GM13976 (cell line): ENCODE measurements at places on chromosomes 3 and 15.

DNA sequence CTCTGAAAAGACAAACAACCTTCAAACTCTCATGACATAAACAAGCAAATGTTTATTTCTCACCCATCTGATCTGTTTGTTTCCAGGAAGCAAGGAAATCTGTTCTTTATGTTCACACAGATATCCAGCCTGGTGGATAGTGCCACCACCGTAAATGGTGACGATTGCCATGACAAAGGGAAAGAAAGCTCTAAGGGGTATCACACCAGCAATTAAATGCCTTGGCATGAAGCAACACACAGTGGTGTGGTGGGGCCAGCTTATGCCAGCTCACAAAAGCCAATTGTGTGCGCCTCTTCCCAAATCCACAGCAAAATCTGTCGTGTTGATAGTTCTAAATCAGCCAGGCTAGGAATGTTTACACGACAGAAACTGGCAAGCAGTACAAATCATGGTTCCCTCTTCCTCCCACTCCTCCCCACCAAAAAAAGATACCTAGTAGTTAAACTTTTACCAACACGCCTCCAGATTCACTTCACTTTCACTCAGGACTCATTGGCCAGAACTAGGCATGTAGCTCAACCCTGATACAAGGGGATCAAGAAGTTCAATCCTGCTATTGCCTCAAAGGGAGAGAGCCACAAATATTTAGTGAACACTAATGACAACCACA, 189.2 kb upstream of the SLCO3A1 start:
- no peak for DNase-seq

GRCh38 chr3:100982710-100983109, 10.5 kb downstream of the ABI3BP start:
- DNase-seq, result no peak

DNA sequence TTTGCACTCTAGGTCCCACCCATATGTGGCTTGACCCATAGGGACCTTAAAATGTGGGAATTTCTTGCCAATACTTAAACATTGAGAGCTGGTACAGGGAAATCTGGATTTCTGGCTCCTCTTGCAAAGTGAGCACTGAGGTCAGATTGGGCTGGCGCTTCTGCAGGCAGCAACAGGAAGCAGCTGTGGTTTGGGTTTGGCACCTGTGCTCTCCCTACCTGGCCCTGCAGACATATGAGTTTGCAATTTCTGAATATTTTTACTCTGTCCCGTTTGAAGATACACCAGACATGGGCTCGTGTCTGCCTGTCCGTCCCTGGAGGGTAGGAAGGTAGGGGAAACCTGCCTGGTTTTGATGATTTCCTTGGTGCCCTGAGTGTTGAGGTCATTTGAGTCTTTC, 74.8 kb upstream of the SEC13 start:
- no peak for DNase-seq

- DNase-seq, result no peak
Measured at GRCh38 chr3:64685331-64685799, 2.4 kb downstream of the ADAMTS9 start.

DNA sequence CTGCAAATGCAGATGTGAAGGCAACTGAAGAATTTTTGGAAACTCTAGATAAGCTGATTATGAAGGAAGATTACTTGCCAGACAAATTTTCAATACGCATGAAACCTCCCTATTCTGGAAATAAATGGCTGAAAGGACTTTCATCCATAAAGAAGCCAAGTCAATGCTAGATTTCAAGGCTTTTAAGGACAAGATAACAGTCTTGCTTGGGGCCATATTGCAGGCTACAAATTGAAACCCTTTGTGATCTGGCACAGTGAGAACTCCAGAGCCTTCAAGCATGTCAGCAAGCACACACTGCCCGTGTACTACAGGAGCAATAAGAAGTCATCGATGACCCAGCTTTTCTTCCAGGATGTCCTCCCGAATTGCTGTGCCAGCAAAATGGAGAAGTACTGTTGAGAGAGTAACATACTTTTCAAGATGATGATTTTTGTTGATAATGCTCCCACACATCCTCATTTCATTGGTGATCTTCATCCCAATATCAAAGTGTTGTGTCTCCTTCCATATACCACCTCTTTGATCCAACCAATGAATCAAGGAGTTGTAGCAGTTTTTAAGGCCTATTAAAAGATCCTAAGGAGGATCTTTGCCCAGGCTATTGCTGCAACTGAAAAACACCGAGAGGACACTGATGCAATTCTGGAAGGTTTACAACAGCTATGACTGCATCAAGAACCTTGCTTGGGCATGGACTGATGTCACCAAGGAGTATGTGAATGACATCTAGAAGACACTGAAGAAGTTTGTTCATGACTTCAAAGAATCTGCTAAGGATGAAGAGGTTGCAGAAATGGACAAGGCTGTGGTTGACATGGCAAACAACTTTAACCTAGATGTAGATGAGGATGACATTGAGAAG, 20.3 kb downstream of the CALML4 start:
- DNase-seq, result no peak

DNA sequence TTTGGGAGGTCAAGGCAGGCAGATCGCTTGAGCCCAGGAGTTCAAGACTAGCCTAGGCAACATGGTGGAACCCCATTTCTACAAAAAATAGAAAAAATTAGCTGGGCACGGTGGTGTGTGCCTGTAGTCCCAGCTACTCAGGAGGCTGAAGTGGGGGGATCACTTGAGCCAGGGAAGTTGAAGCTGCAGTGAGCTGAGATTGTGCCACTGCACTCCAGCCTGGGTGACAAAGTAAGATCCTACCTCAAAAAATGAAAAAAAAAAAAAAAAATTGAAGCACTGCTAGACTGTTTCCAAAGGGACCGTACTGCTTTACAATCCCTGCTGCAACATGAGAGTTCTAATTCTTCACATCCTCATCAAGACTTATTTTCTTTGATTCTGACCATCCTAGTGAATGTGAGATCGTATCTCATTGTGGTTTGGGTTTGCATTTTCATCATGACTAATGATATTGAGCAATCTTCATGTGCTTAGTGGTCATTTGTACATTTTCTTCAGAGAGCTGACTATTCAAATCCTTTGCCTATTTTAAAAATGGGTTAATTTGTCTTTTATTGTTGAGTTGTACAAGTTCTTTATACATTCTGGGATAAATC, 10.8 kb downstream of the CMTM8 start:
- no peak for DNase-seq

DNA sequence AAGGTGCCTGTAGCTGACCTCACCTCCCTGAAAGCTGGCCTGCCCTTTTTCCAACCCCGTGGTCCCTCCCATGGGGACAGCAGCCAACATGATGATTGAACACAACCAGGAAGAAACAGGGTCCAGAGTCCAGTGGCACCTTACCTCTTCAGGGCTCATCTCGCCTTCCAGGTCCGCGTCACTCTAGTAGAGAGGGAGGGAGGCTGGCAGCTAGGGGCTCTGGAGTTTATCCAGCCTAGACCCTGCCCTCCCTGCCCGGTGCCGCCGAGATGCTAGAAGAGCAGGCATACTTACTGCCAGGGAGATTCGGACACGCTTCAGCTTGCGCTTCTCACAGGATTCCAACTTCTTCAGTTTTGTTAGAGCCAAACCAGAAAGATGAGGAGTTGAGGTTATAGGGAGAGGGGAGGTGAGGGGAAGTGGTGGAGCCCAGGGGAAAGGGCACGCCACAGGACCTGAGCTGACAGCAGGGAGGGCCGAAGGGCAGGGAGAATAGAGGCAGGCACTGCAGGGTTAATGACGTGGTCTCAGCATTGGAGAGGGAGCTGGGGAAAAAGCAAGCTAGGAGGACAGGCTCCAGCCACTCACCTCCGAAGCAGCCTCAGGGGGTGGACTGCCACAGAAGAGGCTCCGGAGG, 9.1 kb downstream of the CLCN2 start:
- DNase-seq, result no peak

DNA sequence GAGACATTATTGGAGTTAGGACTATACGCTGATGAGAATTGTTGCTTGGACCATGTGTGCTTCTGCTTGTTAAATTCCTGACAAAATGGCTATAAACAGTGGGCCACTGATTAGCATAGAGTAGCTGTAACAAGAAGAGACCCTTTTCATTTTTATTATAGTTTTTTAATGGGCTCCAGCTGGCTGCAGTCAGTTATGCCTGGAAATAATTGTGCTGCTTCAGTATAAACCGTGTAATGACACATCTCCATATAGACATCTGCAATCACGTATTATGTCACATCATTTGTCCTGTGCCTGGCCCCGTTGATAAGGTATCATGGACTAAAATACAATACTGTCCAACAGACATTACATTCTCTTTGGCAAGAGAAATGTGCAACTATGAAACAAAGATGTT, 50.9 kb downstream of the ARPP21 start:
- DNase-seq, result no peak

- no peak for DNase-seq
Measured at GRCh38 chr3:156620260-156620659, 54.1 kb upstream of the TIPARP start.

GRCh38 chr3:4581920-4582611, 88.9 kb downstream of the ITPR1 start:
- DNase-seq, result no peak

- DNase-seq, result no peak
Measured at GRCh38 chr15:39051626-39052322, 487.2 kb upstream of the RASGRP1 start.

DNA sequence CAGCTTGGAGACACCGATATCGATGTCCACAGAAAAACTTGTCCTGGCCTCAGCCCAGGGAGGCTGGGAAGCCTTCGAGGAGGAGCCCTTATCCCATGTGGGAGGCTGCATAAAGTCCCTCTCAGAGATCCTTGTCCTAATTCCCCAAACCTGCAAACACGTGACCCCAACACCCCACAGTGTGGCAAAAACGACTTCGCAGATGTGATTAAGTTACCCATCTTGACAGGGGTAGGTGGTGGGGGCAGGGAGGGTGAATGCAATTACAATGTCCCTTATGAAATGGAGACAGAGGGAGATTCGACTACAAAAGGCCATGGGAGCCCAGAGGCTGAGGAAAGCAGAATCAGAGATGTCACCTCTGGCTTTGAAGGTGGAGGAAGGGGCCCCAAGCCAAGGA, 2.3 kb upstream of the TLR9 start:
- DNase-seq, result no peak

- DNase-seq, result no peak
Measured at GRCh38 chr3:33904730-33905129, 106.3 kb downstream of the PDCD6IP start.

- no peak for DNase-seq
Measured at GRCh38 chr3:45273681-45274515, 47.8 kb upstream of the TMEM158 start.
